ENCODE measurements at places on chromosomes 4 and X.
A peak's percentile ranks its signal among the peaks of the same experiment; 100 is the strongest.

- DNase-seq: peak; percentile 3
Measured at GRCh38 chr4:175947117-175947722, 118.4 kb upstream of the WDR17 start.

- DNase-seq: no peak
Measured at GRCh38 chrX:13195340-13195739, 124.5 kb downstream of the ATXN3L start.

- DNase-seq: no peak
Measured at GRCh38 chrX:1502241-1502640, 34.7 kb downstream of the P2RY8 start.

DNA sequence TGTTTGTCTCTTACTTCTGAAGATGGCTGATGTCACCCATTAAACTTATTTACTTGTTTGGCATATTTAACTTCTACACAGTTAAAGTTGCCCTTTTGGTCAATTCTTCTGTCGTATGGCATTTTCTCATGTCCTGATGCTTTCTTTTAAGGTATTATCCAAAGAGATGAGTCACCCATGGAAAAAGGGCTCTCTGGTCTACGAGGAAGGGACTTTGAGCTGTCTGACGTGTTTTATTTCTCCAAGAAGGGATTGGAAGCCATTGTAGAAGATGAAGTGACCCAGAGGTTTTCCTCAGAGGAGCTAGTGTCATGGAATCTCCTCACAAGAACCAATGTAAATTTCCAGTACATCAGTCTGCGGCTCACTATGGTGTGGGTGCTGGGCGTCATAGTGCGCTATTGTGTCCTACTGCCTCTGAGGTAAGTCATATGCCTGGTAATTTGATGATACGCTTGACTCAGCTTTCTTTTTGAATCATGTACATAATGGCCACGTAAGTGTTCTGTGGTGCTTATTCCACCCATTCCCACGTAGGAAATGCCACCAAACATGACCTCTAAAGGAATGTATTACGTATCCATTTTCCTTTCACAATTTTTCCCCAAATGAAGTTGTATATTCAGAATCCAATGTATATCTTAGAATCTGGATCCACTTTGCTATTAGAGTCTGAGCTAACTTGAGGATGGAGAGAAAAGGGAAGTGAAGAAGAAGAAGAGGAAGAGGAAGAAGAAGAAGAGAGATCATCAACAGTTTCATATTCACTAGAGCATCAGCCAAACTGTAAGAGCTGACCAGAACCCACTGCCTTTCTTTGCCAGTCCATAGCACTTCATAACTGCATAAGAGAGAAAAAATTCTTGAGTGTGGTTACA, 45.7 kb downstream of the GPAT3 start:
- no peak for DNase-seq

GRCh38 chr4:148926276-148927260, 484.4 kb upstream of the NR3C2 start:
- DNase-seq: no peak

DNA sequence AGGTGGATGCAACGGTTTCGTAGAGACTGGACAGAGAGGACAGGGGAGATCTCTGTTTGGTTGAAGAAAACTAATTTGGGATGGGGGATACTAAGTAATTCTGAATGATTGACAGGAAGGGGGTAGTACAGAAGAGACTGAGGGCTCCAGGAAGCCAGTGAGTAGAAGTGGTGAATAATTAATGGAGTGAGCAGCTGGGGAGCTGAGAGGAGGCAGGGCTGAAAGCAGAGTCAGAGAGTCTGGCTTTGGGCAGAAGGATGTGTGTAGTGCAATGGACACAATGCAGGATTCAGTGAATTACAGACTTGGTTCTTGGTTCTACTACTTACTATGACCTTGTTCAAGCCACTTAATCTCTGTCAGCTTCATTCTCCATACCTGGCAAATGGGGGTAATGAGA, 161.7 kb downstream of the RBMX2 start:
- no peak for DNase-seq

DNA sequence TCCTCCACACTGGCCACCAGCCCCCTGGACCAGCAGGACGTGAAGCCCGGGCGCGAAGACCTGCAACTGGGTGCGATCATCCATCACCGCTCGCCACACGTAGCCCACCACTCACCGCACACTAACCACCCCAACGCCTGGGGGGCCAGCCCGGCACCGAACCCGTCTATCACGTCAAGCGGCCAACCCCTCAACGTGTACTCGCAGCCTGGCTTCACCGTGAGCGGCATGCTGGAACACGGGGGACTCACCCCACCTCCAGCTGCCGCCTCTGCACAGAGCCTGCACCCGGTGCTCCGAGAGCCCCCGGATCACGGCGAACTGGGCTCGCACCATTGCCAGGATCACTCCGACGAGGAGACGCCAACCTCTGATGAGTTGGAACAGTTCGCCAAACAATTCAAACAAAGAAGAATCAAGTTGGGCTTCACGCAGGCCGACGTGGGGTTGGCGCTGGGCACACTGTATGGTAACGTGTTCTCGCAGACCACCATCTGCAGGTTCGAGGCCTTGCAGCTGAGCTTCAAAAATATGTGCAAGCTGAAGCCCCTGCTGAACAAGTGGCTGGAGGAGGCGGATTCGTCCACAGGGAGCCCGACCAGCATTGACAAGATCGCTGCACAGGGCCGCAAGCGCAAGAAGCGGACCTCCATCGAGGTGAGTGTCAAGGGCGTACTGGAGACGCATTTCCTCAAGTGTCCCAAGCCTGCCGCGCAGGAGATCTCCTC, 600 bp downstream of the POU3F4 start:
- no peak for DNase-seq

- DNase-seq: no peak
Measured at GRCh38 chr4:107037199-107037584, 1.1 kb upstream of the DKK2 start.

DNA sequence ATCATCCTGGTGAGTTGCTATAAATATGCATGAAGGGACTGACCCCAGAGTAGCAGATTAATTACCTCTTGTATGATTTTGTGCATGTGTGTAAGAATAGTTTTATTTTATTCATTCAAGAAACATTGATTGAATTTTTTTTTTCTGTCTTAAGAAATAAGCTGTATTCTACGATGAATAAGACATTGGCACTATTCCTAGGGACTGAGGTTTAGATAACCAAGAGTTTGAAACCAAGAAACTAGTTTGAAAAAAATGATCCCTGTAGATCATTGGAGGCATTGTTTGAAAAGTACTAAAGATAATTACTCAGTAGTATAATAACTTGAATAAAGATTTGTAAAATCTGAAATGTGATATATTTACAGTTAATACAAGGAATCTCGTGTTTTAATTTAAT, 1086.9 kb downstream of the PCDH7 start:
- no peak for DNase-seq

DNA sequence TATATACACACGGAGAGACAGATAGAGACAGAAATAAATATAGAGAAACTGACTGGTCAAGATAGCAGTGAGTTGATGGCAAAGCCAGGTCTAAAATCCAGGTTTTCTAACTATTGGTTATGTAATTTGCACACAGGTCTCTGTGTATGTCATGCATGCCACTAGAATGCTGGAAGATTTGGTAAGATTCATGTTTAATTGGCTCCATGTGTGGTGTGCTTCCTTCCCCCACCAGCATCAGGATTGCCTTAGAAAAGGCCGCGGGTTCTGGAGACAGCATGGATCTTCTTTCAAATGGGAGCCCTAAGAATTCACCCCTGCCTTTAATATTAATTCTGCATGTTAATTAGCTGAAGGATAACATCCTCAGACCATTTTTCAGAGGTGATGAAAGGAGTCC, 31.3 kb downstream of the HAND2 start:
- no peak for DNase-seq

GRCh38 chr4:99082192-99082591, 6.4 kb downstream of the ADH5 start:
- no peak for DNase-seq

DNA sequence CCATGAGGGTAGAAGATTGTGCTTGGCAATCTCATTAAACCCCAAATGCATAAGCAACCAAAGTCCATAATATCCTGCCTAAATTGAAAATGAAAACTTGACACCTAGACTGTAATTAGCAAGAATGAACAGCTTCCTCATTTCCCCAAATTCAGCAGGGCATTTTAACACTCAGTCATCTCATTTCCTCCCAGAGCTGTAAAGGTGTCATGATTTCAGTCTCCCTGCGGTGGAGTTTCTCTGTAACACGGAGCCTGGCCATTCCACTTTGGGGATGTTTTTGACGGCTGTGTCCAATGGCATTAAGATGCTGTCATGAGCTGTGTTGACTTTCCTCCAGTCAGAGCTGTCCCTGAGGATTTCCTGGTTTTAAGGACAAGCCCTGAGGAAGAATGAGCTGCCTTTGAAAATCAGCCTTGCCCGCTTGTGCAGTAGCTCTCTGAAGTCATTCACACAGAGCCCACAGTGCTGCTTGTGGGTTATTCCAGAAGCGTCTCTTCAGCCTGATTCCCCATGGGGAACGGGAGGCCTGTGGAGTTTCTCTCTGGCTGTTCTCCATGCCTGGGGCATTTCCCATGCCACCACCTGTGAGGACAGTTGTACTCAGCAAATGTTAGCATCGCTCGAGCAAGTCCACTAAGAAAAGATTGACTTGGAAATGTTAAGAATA, 187.0 kb downstream of the MID1 start:
- no peak for DNase-seq

- no peak for DNase-seq
Measured at GRCh38 chr4:165210566-165210965, 3.2 kb downstream of the KLHL2 start.

Data from GM04504 (cell line).